Nucleus accumbens (tissue), 56 donors: ENCODE measurements at places on chromosomes 2 and 18.

DNA sequence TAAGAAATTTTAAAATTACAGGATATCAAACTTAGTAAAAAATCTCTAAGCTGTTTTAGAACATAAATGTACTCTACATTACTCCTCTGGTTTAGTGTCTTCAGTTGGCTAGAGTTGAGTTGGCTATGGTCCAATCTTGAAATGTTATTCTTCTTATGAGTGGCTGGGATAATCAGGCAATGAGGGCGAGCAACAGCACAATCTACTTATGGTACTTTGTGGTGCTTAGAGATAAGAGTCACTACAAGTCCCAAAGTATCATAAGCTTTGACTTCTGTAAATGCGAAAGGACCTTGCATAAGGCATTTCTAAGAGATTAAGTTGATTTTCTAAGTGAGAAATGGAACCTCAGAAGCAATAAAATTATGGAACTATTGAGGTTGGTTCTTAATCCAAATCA lies 361.7 kb downstream of the GPD2 start:
- no peak for DNase-seq

- DNase-seq, result peak; percentile 29
Measured at GRCh38 chr2:100321866-100322820, at the start of gene LONRF2. TSS of gene LONRF2 (minus strand) at chr2:100322501. CDS start at chr2:100322093, 408 bp downstream.

GRCh38 chr2:193253014-193253530 lies 1058.3 kb upstream of the TMEFF2 start:
- no peak for DNase-seq

DNA sequence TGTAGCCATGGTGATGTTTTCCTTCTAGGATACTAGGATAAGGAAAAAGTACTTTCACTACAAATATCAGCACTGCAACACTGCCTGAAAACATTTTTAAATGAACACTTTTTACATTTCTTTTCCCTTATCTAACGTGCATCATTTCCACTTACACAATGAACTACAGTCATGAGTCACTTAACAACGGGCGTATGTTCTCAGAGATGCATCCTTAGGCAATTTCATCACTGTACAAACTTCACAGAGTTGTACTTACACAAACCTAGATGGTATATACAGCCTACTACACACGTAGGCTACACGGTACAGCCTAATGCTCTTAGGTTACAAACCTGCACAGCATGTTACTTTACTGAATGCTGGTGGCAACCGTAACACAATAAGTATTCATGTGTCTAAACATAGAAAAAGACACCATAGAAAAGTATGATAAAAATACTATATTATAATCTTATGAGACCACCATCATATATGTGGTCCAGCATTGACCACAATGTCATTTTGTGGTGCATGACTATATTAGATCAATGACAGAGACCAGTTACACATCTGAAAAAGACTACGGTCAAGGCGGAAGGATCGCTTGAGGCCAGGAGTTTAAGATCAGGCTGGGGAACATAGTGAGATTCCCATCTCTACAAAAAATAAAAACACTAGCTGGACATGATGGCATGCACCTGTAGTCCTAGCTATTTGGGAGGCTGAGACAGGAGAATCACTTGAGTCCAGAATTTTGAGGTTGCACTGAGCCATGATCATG lies 39.8 kb downstream of the WDR33 start:
- DNase-seq, result no peak

GRCh38 chr2:88613921-88614320 lies 13.3 kb downstream of the EIF2AK3 start:
- DNase-seq, result no peak

- no peak for DNase-seq
Measured at GRCh38 chr2:62556086-62556485, 50.1 kb upstream of the TMEM17 start.

- no peak for DNase-seq
Measured at GRCh38 chr2:230068016-230068650, 591 bp downstream of the SLC16A14 start.

DNA sequence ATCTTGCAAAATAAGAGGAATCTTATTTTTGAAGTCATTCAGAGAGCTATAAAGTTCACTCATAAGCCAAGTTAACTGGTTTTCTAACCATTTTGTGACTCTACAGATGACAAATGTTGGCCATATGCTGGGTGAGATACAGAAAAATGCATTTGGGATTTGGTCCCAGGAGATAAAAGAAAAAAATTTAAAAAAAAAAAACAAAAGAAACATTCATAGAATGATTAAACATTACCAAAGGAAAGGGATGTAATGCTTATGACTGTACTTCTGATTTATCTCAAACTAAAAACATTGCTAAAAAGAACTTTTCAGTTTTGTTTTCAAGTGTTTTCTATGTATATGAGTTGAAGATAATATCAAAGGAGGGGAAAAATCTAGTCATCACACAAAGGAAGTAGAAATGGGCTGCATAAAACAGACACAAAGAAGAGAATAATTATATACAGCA lies 43.1 kb downstream of the PELI1 start:
- no peak for DNase-seq
